ENCODE measurements at places on chromosomes 13 and 19.

DNA sequence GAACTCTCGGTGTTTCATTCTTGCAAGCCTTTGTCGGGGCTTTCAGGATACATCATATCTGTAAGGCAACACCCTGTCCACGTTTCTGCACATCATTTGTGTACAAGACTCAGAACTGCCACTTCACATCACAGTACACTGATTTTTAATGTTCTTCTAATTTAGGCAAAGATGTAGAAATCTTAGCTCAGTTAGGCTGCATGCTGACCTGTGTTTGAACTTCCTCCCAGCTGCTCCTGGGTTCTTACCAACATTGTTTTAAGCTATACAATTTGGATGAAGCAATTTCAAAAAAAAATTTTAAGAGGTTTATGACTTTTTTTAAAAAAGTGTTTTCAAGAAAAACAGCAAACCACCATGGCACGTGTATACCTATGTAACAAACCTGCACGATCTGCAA lies 1047.9 kb upstream of the SLC10A2 start:
- DNase-seq, result peak; percentile 29

DNA sequence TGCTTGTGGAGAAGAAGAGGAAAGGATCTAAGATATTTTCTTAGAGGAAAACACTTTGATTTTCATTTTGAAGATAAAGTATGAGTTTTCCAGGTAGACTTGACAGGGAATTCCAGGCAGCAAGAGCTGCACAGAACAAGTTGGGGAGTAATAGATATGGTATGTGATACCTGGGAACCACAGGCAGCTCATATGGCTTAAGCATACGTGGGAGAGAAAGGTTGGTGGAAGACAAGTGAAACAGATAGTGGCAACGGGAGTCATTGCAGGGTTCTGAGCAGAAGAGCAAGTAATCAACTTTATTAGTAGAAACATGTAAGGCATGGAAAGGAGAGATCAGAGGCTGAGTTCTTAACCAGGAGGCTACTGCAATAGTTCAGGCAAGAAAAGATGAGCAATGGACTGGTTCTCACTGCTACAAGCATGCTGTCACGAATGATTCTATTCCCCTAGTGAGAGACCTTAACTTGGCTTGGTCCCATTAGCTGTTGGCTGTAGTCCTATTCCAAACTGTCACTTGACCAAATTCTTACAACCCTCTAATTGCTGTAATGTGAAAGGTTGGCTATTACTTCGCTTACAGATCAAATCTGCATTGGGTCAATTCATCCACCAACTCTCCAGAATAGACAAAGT lies 217.9 kb downstream of the VWA8 start:
- DNase-seq, result no peak

DNA sequence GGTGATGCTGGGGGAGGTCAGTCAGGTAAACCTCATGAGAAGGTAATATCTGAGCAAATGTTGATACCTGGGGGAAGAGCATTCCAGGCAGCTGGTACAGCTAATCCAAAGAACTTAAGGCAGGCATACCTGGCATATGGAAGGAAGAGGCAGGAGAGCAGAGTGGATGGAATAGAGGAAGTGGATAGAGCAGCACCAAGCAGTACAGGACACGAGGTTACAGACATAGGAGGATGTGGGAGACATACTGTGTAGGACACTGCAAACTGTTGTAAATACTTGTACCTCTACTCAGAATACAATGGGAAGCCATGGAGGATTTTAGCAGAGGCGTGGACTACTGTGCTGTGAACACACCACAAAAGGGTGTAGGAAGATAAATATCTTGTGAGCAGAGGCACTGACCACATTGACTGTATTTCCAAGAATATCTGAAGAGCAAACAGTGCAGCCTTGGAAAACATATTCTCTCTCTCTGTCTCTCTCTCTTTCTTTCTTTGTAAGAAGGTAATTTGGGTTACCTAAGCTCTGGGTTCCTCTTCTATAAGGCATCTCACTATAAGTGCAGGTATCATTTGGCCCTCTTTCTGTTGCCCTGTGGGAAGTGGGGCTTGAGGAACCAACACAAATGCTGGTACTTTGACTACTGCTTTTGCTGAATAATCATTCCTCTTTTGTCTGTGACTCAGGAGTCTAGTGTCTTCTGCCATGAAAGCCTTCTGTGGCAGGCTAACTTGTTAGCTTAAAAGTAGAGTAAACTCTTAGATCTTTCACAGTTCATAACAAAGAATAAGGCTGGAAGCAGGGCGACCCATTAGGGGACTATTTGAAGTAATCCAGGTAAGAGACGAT lies 238.0 kb downstream of the VWA8 start:
- no peak for DNase-seq

GRCh38 chr19:46954502-46954992 lies 65.1 kb upstream of the NPAS1 start:
- no peak for DNase-seq

- no peak for DNase-seq
These were observed 28.2 kb downstream of the ATP8B3 start for GRCh38 chr19:1783874-1784273.

DNA sequence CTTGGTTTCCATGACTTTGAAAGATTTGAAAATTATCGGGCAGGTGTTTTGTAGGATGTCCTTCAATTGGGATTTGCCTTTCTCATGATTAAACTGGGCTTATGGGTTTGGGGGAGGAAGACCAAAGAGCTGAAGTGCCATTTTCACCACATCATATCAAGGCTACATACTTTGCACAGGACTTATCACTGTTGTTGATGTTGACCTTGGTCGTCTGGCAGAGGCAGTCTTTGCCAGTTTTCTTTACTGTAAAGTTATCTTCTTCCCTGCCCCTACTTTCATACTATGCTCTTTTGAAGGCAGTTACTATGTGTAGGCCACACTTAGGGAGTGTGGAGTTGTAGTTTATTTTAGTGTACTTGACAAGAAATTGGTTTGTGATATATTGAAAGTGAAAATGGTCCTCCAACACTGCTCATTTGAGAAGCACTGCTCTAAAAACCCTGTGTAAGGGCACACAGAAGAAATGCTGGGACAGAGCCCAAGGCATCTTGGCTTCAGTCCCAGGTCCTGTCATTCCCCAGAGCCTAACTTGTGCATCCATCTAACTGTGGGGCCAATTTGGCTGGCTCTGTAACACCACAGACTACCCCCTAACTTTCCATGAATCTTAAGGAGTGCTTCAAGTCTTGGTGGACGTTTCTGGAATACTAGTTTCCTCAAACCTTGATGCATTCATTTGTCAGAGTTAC lies 384.9 kb downstream of the KCNRG start:
- DNase-seq, result no peak

- DNase-seq, result no peak
These were observed at the start of gene SHISA7 for GRCh38 chr19:55443045-55443823. Gene SHISA7, minus strand, starts transcription at chr19:55443300. Its CDS starts 437 bp downstream, at chr19:55442863.

DNA sequence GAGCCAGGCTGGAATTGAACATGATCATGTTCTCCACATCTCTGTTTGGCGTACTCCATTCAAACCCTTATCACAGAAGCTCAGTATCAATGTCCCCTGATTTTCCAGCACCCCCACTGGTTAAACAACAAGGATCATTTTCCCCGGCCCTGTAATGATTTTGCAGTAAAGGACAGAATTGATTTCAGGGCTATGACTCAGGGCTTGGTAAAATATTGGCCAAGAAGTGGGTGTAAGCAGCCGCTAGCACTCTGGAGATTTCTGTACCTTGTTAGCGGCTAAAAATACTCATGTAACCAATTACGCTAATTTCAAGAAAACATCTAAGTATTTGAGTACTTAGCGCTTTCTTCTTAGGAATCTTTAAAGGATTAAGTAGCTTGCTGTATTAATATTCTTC lies 69.5 kb upstream of the FNDC3A start:
- no peak for DNase-seq

- DNase-seq, result no peak
These were observed 900.3 kb upstream of the MIR17HG start for GRCh38 chr13:90447034-90447733.

DNA sequence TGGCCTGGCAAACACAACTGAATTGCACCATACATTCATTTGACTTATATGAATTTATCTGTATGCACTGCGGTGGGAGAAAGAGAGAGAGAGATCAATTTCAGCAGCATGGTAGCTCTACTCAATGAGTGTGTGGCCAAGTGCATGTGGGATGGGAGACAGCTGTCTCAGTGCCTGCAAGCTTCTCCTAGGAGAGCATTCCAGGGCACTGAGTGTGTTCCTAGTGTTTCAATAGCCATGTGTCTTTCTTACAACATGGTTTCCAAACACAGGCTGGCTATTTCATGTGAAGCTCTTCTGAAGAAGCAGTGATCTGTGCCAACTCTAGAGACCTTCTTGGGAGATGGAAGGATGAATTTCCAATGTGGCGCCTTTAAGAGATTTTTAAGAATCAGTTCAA lies 43.5 kb downstream of the NEK5 start:
- no peak for DNase-seq

DNA sequence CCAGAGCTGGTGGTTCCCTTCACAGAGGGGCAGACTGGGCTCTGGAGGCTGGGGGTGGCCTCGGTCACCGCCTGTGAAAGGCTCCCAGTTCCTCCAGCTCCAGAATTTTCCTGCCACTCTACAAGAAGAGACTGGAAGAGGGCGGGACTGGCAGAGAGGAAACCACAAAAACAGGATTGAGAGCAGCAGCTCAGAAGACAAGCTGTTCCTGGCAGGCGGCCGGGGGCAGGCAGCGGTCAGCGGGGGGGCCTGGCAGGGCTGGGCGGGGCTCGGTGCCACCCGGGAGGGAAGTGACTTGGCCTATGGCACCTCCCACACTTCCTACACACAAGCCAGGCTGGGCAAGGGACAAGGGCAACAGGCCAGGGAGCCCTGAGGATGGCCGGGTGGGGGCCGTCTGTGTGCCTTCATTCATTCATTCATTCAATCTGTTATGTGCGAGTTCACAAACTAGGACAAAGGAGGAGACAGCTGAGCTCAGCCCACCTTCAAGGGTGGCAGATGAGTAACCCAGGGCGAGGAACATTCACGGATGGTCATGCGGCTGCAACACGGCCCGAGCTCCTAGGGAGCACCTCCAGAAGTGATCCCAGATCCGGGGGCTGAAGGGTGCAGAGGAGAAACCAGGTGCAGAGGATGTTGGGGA lies 16.9 kb upstream of the BTBD2 start:
- DNase-seq, result peak; percentile 75

DNA sequence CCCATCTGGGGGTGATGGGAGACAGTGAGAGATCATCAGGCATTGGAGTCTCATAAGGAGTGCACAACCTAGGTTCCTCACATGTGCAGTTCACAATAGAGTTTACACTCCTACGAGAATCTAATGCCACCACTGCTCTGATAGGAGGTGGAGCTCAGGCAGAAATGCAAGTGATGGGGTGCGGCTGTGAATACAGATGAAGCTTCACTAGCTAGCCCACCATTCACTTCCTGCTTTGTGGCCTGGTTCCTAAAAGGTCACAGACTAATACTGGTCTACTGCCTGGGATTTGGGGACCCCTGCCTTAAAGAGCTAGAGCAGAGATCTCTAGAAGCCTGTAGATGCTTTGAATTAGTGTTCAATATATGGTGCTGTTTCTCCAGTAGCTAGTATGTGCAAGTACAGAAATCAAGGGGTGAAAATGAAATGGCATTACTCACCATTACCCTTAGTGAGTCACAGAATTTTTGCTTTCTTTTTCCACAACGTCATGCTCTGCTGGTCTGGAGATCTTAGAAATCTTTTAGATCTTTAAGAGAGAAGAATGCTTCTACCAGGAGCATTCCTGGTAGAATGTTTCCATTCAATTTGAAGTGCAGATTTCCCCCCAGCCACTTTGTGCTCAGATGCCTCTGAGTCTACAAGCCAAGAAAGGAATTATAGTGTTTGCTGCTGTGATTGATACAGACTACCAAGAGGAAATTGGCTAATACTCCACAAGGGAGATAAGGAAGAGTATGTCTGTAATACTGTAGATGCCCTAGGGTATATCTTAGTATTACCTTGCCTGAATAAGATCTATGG lies 2301.2 kb downstream of the PCDH9 start:
- no peak for DNase-seq

DNA sequence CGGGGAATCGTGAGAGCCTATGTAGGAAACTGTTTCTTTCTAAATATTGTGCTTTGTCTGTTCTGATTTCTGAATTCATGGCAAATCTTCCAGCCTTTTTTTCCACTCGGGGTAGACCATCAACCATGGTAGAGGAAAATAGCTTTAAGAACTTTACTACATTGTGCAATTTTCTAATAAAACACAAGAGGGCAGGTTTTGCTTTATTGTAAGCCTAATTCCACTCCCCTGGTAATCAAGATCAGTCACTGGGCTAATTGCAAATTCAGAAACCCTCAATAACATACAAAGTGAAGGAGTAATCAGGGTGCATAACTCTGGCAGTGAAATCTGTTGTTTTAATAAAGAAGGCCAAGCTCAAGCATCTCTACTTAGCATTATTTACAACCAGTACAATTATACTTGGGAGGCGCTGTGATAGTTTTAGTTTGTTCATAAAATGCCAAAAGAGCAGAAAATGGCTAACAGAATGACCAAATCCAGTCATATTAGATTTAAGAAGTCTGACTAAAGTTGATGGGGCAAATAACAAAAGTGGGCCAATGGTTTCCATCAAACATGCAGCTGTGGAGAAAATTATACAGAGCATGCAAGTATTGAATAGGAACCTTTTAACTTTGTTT lies 43.8 kb downstream of the DCT start:
- DNase-seq, result peak; percentile 21

DNA sequence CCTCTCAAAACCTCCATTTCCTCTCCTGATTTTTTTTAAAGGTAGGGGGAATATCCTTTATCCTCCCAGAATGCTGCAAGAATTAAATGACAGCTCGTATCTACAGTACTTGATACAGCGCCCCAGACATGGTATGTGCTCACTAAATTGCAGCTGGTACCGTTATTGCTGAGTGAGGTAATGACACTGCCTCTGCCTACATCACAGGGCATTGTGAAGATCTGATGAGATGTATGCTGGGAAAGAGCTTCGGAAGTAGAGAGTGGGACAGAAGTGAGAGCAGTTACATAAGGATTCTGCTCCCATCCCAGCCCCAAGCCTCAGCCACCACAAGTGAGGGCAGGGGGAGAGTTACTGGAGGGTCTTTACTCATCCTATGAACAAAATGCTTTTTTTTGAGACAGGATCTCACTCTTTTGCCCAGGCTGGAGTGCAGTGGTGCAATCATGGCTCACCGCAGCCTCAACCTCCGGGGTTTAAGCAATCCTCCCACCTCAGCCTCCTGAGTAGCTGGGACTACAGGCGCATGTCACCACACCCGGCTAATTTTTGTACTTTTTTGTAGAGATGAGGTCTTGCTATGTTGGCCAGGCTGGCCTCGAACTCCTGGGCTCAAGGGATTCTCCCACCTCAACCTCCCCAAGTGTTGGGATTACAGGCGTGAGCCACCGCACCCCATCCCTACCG lies 1.7 kb upstream of the FKRP start:
- DNase-seq, result no peak
